Heart left ventricle (tissue), 16 donors: ENCODE measurements at places on chromosomes 16 and 17. TPM values are rescaled to one million over a fixed set of nuclear protein-coding genes. Genes with fewer than 3 reads are reported as not detected.

GRCh38 chr16:6846452-6846851 lies 486.2 kb upstream of the RBFOX1 start:
- DNase-seq = no peak

- DNase-seq = no peak
Observed at GRCh38 chr16:57278494-57278893, 6.0 kb downstream of the PLLP start.

- DNase-seq = no peak
Observed at GRCh38 chr16:82639263-82639662, 12.5 kb downstream of the CDH13 start.

HCRT gene
- total RNA-seq = not detected

PITPNM3 gene
- 0.24 TPM for total RNA-seq

PIP4K2B gene
- total RNA-seq = 45.4 TPM
